MG63 (cell line): ENCODE measurements at places on chromosomes 2 and 18.
A peak's percentile ranks its signal among the peaks of the same experiment; 100 is the strongest.

- no peak for DNase-seq
Observed at GRCh38 chr2:207046724-207047123, 107.4 kb downstream of the CPO start.

DNA sequence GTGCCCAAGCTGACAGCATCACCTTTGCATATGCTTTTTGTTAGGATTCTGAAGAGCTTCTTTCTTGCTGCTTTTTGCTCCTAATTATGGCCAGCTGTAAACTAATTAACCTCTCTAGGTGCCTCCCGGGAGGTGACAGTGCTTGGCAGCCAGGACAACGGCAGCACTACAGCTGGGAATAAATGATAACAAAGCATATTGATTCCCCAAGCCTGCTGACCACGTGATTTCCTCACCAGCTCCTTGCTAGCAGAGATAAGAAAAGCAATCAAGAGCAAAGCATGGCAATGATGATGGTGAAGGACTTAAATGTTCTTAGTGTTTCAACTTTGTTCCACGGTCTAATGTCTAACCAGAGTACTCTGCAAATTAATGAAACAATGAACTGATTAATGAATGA, 1074.4 kb upstream of the GYPC start:
- no peak for DNase-seq

- DNase-seq: peak; percentile 15
Observed at GRCh38 chr2:231104115-231104713, 20.6 kb downstream of the HTR2B start.

DNA sequence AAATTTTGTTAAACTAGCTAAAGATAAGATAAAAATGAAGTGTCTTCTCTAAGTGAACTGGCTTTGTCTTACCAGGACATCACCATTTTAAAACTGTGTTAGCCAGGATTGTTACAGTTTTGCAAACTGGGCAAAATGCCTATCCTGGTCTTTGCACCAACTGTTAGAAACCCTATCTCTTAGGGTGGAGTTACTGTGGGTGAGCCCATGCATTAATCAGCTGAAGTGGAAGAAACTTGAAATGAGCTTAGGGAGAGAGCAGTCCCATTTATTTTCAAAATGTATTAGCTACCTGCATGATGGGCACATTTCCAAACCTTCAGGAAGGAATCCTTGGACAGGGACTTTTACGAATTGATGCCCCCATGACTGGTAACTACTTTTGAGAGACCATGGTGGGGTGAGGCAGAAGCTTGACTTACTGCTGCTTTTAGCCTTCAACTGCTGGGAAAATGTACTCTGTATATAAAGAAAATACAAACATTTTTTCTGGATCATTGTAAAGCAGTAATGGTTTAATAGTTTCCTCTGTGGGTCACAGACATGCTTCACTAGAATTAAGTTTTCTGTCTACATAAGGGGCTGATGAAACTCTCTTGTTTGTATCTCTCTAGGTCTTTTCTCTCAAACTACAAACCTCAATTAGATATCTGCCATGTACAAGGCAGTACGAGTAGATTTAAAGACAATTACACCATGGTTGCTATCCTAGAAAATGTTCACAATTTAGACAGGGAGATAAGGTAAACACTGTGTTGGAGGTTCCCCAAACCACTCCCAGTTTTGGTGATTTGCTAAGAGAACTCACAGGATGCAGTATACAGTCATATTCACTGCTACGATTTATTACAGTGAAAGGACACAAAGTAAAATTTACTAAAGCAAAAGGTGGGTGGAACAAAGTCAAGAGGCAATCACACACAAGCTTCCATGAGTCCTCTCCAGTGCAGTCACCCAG, 321.4 kb upstream of the MMADHC start:
- DNase-seq: peak; percentile 11

GRCh38 chr2:202278036-202278760, 12.6 kb downstream of the NOP58 start:
- DNase-seq: no peak

- DNase-seq: peak; percentile 51
Observed at GRCh38 chr2:149017116-149017985, 21.1 kb upstream of the LYPD6B start.

DNA sequence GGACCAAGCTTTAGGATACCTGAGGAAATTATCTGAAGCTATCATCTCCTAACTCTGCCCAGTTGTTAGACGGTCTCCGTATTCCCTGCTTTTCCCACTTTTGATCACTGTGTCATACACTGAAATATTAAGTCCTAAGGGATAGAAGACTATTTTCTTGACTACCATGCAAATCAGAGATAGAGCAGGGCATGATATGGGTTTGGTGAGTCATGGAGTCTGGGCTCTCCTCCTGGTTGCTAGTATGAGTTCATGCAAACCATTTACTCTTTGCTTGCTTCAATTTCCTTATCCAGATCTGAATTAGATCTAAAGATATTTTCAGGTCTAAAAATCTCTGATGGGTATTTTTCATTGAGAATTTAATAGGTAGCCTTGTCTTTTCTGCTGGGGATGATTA, 55.0 kb downstream of the EHBP1 start:
- peak; percentile 49 for DNase-seq

GRCh38 chr2:172927641-172928357, 147.8 kb upstream of the MAP3K20 start:
- peak; percentile 61 for DNase-seq

GRCh38 chr18:21914739-21915319, 174.2 kb downstream of the MIB1 start:
- peak; percentile 17 for DNase-seq

- no peak for DNase-seq
Observed at GRCh38 chr2:17592731-17593409, 52.4 kb downstream of the VSNL1 start.

- no peak for DNase-seq
Observed at GRCh38 chr18:66722671-66723070, 118.8 kb upstream of the CDH19 start.

GRCh38 chr2:138707392-138708074, 72.7 kb downstream of the NXPH2 start:
- DNase-seq: peak; percentile 15

GRCh38 chr2:45329045-45329677, 281.9 kb downstream of the SRBD1 start:
- peak; percentile 53 for DNase-seq

- DNase-seq: no peak
Observed at GRCh38 chr2:134338208-134338607, 84.3 kb downstream of the MGAT5 start.

- DNase-seq: no peak
Observed at GRCh38 chr2:128312411-128312810, 6.3 kb downstream of the HS6ST1 start.

DNA sequence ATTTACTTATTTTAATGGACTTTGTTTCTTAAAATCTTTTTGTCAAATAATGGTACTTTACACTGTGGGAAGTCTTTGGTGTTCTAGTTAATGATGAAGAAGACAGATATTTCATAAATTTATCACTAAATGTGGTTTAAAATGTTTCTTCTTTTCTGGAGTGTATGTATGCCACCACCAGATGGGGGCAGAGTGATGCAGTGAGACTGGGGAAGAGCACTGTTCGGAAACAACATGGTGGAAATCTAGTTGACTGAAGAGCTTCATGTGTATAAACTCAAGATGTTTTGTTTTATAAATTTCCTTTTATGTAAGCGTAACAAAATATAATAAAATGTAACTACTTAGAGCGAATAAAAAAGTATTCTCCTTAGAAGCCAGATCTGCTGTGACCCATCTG, 195.1 kb downstream of the KCNE4 start:
- no peak for DNase-seq

GRCh38 chr2:206993964-206994363, 54.6 kb downstream of the CPO start:
- no peak for DNase-seq

GRCh38 chr2:239978411-239978810, 46.7 kb downstream of the NDUFA10 start:
- no peak for DNase-seq

- DNase-seq: no peak
Observed at GRCh38 chr2:241011296-241011600, 12.8 kb downstream of the SNED1 start.
